ENCODE measurements at places on chromosomes 12 and 14.
A peak's percentile ranks its signal among the peaks of the same experiment; 100 is the strongest.

DNA sequence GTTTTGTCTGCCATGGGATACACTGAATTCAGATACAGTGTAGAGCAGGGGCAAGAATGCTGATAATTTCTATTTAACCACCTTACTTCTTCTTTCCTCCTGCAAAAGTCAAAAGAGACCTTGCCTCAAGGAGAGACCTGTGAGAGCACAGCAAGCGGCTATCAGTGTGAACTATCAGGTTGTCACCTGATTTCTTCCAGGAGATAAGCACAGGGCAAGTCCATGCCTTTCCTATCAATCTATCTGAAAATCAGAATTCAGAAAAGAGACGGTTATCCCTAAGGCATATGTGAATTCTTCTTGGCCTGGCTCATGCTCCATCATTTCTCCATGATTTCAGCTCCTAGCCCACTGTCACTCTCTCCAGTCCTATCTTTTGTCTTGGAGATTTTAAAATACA is 128.9 kb upstream of the CCND2 start:
- DNase-seq: no peak

- DNase-seq: no peak
Measured at GRCh38 chr12:111361073-111361716, 7.7 kb downstream of the PHETA1 start.

GRCh38 chr14:99768381-99768780 is 24.8 kb upstream of the EML1 start:
- no peak for DNase-seq

DNA sequence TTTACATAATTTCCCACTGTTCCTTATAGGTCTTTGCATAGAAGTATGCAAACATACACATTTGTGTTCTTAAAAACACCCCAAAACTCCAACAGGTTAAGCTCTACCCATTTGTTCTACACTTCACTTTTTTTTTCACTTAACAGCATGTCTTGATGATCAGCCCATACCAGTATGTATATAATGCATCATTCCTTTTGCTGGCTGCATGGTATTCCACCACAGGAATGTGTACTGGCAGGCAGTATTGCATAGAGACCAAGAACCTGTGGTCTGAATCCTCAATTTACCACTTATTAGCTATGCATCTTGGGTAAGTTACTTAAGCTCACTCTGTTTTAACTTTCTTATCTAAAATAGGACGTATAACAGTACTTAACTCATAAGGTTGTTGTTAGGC is 65.5 kb downstream of the SAMD4A start:
- DNase-seq: no peak

- DNase-seq: no peak
Measured at GRCh38 chr12:22366181-22366580, 31.7 kb upstream of the ST8SIA1 start.

DNA sequence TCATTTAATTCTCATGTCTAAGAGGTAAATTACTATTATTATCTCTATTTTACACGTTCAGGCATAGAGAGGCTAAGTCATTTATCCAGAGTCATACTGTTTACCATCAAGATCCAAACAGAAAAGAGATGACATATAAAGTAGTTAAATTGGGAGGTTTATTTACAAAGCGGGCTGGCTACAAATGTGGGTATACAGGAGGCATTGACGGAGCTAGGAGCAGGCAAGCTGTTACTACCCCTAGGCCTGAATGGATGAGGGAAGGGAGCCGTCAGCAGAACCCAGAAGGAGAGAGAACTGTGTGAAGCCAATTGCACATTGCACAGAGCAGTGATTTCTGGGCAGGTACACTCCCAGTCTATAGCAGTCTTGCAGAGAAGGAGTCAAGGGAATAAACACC is 39.8 kb downstream of the DACT1 start:
- no peak for DNase-seq

- DNase-seq: no peak
Measured at GRCh38 chr12:130960058-130960457, 6.4 kb downstream of the ADGRD1 start.

DNA sequence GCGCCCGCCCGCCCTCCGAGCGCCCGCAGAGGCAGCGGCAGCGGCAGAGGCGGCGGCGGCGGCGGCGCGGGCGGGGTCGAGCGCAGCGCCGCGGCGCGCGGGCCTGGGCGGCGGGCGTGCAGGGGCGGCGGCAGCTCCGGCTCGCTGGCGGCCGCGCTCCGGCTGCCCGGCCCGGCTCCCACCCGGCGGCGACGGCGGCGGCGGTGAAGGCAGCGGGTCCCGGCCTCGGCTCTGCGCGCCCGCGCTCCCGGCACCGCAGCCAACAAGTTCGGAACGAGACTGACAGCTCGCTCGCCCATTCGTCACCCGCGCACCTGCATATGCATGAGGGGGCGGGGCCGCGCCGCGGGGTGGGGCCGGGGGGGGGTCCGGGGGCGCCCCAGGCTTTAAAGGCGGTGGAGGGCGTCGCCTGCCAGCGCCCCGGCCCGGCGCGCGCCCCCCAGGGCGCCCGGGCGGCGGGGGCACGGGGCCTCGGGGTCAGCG is at the start of gene JAG2:
TSS of gene JAG2 (minus strand) at position 281 of the 483 bp plus-strand sequence. CDS start 356 bp downstream, outside the sequence.
- DNase-seq: peak; percentile 35

DNA sequence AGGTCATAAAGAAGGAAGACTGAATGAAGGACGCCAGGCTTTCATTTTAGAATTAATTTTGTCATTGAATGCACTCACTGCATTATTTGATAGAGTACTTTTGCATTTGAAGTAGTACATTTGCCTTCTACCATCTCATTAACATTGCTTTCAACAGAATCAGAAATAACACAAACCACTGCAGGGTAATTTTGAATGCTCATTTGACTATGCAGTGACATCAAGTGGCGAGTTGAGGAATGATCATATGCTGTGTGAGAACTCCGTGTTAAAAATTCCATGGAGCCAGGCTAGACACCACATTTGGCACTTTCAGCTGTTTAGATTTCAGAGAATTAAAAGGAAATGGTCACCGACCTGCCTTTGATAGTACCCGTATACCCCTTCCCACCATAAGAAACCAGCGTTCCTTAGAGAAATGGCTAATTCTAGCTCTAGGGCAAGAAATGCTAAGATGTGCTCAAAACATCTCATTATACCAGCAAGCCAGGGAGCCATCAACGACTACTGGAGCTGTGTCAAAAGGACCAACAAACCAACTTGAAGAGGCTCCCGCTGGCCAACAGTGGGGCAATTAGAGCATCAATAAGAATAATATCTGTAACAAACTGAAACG is 16.5 kb downstream of the HEBP1 start:
- peak; percentile 31 for DNase-seq

DNA sequence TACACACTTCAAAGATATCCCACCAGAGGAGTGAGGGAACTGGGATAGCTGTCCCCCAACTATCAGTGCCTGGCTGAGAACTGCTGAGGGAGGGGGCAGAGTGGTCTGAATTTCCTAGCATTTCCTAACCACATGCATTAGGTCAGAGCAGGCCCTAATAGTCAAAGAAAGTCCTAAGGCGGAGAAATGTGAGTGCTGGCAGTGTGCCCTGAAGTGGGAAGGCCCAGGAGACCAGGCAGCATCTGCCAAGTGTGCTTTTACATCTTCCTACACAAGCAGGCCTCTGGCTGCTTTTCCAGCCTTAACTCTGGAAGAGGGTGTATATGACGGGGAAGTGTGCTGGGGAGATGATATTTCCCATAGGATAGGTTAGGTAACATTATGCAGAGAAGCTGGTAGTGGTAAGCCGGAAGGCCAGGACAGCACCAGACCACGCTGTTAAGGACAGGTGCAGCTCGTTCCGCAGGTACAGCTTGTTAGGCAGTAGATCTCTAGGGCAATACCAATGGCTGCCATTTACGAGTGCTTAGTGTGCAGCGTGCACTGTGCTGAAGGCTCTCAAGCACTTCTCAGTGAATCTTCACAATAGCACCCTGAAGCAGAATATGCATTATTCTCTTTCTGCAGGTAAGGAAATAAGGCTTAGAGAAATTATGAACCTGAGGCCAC is 9.1 kb upstream of the CCDC198 start:
- DNase-seq: no peak

DNA sequence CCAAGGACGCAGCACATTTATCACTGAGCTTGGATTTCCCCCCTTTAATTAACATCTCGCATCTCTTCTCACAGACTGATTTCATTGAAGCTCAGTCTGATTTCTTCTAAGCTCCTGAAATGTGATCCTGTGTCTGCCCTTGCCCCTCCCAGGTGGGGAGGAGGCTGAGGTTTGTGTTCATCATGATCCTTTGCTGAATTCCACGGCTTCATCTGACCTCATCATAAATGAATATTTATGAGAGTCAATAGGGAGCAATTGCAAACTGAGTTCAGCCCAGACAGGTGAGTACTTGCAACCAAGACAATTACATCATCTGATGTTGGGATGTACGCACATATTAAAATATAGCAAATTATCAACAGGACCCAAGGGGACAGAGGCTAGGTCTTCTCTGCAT is 72.4 kb downstream of the MAP1LC3B2 start:
- DNase-seq: no peak

DNA sequence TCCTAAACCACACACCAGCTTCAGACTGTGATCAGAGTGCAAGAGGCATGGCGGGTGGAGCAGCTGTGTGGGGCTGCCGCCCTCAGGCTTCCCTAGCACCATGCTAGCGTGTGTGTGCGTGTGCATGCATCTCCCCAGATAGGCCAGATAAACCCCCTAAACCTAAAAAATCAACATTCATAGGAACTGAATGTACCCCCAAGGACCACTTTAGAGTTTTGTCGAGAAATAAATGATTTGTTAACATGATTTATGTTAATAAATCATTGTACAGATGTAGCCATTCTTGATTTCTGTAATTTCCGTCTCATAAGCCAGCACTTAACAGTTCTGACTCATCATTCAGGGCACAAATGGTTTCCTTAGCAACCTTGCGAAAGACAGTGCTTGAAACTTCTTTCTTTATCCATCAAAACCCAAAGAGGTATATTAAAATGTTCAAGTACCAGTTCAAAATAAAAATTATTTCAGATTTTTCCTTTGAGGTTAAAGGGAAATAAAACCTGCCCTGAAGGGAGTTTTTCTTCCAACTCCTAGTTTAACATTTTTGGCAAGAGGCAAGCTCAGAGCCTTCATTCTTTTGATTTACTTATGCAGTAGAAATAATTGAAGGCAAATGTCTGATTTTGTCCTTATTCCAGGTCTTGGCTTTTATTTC is 206.2 kb upstream of the RGS6 start:
- no peak for DNase-seq

DNA sequence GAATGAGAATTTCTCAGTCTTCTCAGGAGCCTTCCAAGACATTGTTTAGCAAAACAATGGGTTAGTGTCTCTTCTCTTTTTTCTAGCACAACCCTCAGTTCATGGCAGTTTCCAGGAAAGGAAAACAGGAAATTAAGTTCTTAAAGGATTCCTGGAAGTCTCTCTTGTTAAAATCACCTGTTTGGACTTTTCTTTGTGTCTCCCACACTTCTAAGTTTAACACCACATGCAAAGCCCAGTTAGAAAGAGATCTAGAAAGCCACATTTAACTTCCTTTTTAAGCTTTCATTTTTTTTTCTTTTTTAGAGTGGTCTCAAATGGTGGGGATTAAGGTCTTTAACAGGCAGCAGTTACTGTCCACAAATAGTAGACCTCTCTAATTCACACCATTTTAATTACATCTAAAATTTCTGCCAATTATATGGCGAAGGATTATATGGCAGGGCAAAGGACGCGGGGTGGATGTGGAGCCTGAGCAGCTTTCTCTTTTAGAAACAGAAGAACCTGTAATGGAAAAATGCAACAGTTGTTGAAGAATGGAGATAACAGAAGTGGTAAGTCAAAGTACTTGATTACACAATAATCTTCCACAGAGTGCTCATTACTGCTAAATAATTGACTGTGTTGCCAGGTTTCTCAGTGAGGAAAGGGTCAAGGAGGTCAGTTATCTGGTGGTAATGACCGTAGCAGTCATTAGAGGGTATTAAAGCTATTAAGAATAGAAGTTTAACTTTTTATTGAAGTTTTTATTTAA is 298.6 kb downstream of the AKAP6 start:
- DNase-seq: no peak

GRCh38 chr12:93850481-93851256 is 173.5 kb downstream of the CRADD start:
- DNase-seq: no peak

GRCh38 chr12:52147964-52148463 is 43.8 kb downstream of the KRT80 start:
- no peak for DNase-seq

GRCh38 chr14:69363964-69364363 is 34.1 kb downstream of the ERH start:
- no peak for DNase-seq

DNA sequence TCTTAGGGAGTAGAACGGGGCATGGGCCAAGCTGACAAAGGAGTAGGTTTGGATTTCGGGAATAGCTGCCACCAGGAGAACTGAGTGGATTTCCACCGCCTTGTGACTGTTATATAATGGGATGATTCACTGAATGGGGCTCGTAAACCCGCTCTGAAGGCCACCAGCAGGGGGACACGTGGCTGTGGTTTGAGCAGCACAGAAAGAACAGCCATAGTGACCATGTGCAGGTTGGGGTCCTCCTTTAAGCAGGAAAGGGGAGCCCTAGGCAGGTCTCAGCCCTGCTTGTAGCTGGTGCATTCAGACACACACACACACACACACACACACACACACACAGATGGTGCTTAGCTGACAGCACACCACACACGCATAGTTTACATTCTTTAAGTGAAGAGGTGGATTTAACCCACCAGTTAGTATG is 8.6 kb upstream of the ASB2 start:
- no peak for DNase-seq

GRCh38 chr14:75120541-75121291 is 6.1 kb downstream of the NEK9 start:
- no peak for DNase-seq

DNA sequence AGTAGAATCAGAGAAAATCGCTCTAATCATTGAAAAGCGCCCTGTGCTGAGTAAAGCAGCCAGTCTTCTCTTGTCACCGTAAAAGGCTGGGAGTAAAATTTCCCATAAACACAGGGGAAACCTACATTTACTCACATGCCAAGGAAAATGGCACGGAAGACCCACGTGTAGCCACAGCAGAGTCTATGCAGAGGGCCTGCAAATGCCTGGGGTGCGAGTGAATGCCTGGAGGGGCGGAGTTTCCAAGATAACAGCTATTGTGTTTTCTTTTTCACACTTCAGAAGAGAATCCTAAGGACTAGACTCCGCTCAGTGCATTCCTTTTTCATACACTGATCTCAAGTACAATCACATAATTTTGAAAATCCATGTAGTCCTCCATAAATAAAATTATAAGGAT is 159.9 kb upstream of the FOXN3 start:
- no peak for DNase-seq

DNA sequence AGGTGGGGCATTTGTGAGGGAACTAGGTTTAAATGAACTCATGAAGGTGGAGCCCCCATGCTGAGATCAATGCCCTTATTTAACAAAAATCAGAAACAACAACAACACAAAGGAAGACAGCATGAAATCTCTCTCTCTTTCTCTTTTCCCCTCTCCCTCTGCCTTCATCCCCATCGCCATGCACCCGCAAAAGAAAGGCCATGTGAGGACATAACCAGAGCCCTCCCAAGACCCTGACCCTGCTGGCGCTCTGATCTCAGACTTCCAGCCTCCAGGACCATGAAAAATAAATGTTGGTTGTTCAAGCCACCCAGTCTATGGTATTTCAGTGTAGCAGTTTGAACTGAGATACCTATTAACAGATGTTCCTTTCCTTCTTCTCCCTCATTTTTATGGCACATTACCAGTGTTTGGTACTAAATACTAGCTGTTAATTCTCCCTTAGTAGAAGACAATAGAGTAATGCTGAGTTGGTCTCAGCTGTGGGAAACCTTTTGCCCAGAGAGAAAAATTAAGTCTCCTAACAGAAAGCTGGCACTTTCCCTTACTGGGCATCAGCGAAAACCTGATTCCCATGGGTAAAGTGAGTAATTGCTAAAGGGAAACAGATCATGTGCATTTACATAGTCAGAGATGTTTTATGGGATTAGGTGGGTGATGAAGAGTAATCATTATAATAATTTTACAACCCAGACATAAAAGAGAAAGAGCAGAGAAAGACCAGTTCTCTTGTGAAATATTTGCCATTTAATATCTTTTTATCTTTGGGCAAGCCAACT is 264.0 kb upstream of the PLEKHG7 start:
- no peak for DNase-seq

Data from CD4-positive, alpha-beta T cell (primary cell).